ENCODE measurements at places on chromosomes 2 and 18.

DNA sequence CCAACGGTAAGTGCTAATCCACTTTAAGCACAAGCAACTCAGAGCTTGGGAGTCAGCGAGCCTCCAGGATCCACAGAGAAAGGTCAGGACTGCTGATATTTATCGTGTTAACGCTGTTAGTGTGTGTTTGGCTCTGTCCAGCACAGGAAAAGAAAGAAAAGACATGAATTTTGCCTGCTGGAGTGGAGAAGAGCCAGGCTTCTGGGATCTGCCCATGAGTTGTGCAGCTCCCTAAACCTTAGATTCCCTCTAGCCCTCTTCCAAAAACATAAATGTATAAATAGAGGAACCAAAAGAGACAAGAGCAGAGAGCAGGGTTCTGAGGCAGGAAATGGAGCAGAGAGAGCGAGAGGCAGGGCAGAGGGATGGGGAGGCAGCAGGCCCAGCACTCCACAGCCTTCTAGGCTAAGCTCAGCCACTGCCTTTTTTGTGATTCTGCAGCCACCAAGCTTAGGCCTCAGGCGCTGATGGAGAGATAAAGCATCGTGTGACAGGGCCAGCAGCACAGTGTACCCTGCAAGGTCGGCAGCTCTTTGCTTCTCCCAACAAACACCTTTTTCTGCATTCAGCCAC is 14.5 kb upstream of the MAT2A start:
- no peak for DNase-seq

GRCh38 chr2:72821118-72821517 is 4.7 kb downstream of the EXOC6B start:
- no peak for DNase-seq

- DNase-seq: no peak
These were observed 6.1 kb downstream of the FBXO11 start for GRCh38 chr2:47899915-47900816.

DNA sequence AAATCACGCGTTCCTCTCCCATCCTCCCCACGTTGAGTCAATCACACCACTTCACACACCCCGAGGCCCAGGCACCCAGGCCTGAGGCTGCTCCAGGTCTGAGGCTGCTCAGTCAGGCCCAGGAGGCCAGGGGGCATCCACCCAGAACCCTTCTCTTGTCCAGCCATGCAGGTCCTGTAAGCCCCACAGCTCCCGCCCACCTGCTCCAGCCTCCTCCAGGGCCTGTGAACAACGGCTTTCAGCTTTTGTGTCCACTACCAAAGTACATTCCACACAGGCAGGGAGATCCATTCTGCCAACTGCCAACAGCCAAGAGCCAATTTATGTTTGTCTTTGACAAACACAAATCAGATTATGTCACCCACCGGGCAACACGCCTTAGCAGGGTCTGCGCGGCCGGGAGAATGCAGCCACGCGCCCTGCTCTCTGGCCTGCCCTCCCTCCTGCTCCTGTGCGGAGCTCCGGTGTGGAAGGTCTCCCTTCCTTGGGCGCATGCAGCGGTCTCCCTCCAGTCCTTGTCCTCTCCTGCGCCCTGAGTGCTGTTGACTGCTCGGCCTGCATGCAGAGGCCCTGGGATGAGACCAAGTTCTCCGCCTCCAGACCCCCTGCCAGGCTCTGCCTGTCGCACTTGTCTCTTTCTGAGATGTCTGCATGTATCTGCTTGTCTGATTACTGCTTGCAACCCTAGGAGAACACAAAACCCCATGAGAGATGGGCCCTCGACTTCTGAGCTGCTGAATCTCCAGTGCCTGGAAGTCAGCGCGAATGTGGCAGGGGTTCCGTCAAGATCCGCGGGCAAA is 146.6 kb downstream of the ZNF516 start:
- DNase-seq: peak; percentile 3
